ENCODE measurements at places on chromosomes 1 and 21. TPM values are rescaled to one million over a fixed set of nuclear protein-coding genes. Genes with fewer than 3 reads are reported as not detected.

The KIF2C gene
- 2.6 TPM for total RNA-seq

The CD1D gene
- total RNA-seq: 1.8 TPM

The LRRC52 gene
- total RNA-seq: not detected

The SLC5A9 gene
- 0.16 TPM for total RNA-seq

The MCOLN3 gene
- total RNA-seq: 2.9 TPM

The ILDR2 gene
- not detected for total RNA-seq

The ADORA1 gene
- 14.5 TPM for total RNA-seq

The CAPN8 gene
- total RNA-seq: 0.32 TPM

DNA sequence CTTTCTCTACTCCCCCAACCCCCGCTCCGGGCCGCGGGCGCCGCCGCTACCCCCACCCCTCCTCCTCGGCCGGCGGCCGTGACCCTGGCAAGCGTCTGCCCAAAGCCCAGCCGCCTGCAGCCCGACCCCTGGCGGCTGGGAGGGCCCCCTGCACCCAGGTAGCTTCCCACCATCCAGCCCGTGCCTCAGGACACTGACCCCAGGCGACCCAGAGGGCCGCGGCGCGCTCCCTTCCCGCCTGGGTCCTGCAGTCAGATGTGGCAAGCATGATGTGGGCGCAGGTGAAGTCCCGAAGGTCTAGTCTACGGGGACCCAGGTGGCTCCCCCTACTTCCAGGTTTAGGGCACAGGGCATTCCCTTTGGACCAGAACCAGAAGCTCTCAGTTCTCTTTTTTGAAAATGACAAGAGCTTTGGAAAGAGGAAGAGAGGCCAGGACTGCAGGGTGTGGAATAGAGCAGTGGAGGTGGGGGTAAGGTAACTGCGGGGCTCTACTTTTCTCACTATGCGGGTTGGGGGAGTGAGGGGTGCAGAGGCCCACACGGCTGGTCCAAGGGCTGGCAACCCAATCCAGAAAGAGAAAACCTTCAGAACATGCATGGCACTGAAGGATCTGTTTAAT is at the start of gene DENND4B:
Gene DENND4B, minus strand, starts transcription at position 97 of the 620 bp plus-strand sequence. CDS start 2,344 bp downstream, outside the sequence.
- peak; percentile 73 for DNase-seq
- H3K4me3 ChIP-seq: peak within 1 kb of the TSS; percentile 94
- peak within 1 kb of the TSS; percentile 98 for H3K27ac ChIP-seq

- DNase-seq: no peak
- no peaks in the 10 kb centered on the region for H3K27me3 ChIP-seq
- no peak overlapping the region for H3K4me3 ChIP-seq
- no peaks in the 10 kb centered on the region for H3K36me3 ChIP-seq
- no peak overlapping the region for H3K27ac ChIP-seq
Observed at GRCh38 chr1:245133995-245134715, 20.6 kb upstream of the KIF26B start.

DNA sequence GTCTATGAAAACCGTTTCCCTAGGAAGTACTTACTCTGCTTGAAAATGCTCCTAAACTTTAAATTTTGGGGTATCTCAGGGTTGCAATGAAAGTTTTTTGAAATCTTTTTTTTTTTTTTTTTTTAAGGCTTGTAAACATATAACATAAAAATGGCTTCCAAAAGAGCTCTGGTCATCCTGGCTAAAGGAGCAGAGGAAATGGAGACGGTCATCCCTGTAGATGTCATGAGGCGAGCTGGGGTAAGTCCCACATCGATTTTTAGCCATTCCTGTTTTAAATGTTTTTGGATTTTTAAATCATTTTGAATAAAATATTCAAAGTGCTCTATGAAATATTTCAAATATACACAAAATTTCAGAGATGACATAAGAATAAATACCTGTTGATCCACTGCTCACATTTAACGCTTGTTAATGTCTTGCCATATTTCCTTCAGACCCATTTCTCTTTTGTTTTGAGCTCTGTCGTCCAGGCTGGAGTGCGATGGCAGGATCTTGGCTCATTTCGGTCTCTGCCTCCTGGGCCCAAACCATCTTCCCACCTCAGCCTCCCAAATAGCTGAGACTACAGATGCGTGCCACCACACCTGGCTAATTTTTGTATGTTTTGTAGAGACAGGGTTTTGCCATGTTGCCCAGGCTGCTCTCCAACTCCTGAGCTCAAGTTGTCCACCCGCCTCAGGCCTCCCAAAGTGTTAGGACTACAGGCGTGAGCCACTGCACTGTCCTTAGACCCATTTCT is 1.3 kb downstream of the PARK7 start:
- no peaks in the 10 kb centered on the region for H3K4me1 ChIP-seq
- H3K4me3 ChIP-seq: peak overlapping the region; percentile 83
- no peaks in the 10 kb centered on the region for H3K36me3 ChIP-seq
- no peak for DNase-seq
- H3K27me3 ChIP-seq: no peaks in the 10 kb centered on the region

DNA sequence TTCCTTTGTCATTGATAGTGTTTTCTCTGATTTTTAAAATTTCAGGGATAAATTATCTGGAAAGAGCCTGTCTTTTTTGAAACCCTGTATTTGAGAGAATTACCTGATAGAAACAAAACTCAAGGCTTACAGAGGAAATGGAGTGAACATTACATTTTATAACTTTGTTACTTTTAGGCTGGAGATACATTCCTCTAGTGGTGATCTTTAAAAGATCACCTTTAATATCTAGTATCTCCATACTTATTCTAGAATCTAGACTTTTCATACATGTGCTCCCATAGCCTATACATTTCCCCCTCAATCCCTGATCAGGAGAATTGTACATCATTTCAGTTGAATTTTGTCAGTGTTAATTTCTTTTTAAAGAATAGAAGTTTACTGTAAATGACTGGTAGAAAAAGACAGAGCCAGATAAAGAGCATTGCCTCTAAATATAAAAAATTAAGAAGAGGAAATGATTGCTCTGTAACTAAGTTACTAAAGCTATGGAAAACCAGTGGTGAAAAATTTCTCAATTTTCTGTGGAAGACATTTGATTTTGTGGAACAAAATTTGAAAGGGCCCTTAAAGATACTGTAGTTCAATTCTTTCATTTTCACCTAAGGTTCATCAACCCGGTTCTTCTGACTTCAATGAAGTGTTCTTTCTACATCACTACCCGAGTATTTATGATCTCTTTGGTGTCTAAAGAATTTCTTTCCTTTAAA is 33.7 kb downstream of the RASAL2 start:
- H3K4me3 ChIP-seq: no peak overlapping the region
- peak overlapping the region; percentile 30 for H3K27ac ChIP-seq
- H3K4me1 ChIP-seq: no peaks in the 10 kb centered on the region
- no peaks in the 10 kb centered on the region for H3K27me3 ChIP-seq
- no peaks in the 10 kb centered on the region for H3K36me3 ChIP-seq
- DNase-seq: no peak

DNA sequence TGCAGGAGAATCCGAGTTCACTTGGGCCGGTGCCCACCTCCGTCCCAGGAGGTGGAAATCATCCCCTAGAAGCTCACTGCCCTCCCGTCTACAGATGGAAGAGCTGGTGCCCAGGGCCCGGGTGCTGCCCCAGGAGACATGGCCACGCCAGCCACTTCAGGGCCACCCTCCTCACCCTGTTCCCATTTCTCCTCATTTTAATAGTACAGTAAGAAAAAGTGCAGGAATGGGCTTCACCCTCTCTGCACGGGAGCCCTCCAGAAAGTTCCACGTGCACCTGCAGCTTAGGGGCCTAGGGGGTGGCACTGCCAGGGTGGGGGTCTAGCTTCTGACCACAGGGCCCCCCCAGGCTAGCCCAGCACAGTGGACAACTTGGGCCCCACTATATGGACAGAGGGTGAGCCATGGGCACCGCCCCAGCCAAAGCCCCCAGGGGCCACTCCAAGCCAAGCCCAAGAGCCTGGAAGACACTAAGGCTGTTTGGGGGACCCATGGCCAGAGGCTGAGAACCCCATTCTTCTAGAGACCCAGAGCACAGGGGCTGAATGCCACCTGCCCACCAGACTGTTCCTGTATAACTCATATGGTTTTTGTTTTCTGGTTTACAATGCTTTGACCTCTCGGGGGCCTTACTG is 3.4 kb upstream of the FTCD start:
- no peaks in the 10 kb centered on the region for H3K36me3 ChIP-seq
- no peak overlapping the region for H3K4me3 ChIP-seq
- DNase-seq: no peak
- H3K4me1 ChIP-seq: no peaks in the 10 kb centered on the region
- H3K27me3 ChIP-seq: no peaks in the 10 kb centered on the region

- peak overlapping the region; percentile 95 for H3K27ac ChIP-seq
- no peaks in the 10 kb centered on the region for H3K36me3 ChIP-seq
- no peaks in the 10 kb centered on the region for H3K4me1 ChIP-seq
Observed at GRCh38 chr1:40860706-40861223, 1.4 kb downstream of the CITED4 start.

DNA sequence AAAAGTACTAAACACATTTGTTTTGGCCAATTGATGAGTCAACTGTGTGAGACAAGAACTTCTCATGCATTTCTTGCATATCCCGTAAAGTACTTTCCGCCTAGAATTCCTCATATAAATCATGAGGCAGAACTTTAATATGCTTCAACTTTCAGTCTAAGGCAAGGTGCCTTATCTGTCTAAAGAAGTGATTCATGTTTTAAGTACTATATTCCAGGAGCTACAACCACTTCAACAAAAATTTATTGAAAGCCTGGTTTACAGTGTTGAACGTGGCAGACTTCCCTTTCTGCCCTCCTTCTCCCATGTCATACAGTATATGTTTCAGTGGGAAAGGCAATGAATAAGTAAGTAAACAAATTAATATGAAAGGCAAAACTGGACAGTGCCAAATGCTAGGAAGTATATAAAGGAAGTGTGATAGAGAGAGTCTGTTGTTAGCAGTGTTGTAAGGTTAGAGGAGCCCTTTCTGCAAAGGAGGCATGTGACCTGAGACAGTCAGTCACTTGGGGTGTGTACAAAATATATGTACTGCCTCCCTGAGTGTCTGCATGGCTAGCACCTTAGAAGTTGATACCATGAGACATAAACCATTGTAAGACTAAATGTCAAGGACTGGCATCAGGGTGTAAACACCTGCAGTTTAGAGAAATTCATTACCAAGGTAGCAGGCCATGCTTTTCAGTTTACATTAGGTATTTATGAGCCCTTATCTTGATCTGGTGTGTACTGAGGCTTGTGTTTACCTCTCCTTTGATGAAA is 362.2 kb downstream of the SRGAP2C start:
- no peak overlapping the region for H3K27ac ChIP-seq
- no peak overlapping the region for H3K4me3 ChIP-seq
- DNase-seq: no peak
- H3K4me1 ChIP-seq: no peaks in the 10 kb centered on the region
- no peaks in the 10 kb centered on the region for H3K27me3 ChIP-seq

- H3K4me3 ChIP-seq: no peak overlapping the region
- no peak overlapping the region for H3K27ac ChIP-seq
- no peaks in the 10 kb centered on the region for H3K27me3 ChIP-seq
- DNase-seq: no peak
Observed at GRCh38 chr1:186605762-186606350, 74.4 kb downstream of the PTGS2 start.

DNA sequence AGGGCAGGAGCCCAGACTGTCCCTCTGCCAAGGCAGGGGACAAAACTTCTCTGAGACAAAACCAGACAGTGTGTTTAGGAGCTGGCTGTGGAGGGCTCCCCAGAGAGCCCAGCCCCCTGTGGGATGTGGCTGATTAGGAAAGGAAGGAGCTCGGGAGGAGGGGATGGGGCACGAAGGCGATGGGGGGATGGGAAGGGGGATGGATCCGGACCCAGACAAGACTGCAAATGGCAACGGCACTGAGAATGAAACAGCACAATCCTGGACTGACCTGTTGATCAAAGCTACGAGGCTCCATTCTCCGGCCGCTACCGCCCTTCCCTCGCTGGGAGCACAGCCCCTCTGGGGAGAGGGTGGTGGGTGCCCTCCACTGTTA is 33.1 kb downstream of the FOXO6 start:
- H3K4me3 ChIP-seq: no peak overlapping the region
- no peak for DNase-seq
- H3K27me3 ChIP-seq: no peaks in the 10 kb centered on the region

- H3K27ac ChIP-seq: no peak overlapping the region
- no peak overlapping the region for H3K4me3 ChIP-seq
- no peaks in the 10 kb centered on the region for H3K27me3 ChIP-seq
- DNase-seq: no peak
Observed at GRCh38 chr1:101496109-101496508, 259.3 kb downstream of the S1PR1 start.

DNA sequence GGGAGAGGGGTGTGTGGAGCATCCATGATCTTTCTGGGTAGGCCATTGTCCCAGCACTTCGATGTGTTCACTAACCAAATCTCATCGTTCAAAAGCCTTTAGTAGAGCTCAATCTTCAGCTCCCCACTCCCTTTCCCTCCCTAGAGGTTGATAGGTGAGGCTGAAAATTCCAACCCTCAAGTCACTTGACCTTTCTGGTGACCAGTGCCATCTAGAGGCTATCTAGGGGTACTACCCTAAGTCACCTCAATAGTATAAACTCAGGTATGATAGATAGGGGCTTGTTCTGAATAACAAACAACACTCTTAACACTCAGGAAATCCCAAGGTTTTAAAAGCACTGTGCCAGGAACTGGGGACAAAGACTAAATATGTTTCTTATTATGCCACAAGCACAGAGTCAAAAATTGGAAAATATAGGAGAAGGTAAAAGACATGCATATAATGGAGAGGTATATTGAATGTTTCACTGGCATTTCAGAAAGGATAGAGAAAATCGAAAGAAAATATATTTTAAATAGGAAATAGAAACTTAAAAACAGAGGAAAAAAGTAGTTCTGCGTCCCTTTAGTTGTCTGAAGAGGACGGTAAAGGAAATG is 42.9 kb upstream of the CD53 start:
- no peaks in the 10 kb centered on the region for H3K36me3 ChIP-seq
- no peaks in the 10 kb centered on the region for H3K4me1 ChIP-seq
- no peaks in the 10 kb centered on the region for H3K27me3 ChIP-seq
- H3K27ac ChIP-seq: no peak overlapping the region
- H3K4me3 ChIP-seq: no peak overlapping the region

GRCh38 chr1:145978471-145978853 is 14.0 kb downstream of the POLR3GL start:
- H3K27ac ChIP-seq: peak overlapping the region; percentile 95
- H3K27me3 ChIP-seq: no peaks in the 10 kb centered on the region
- no peak for DNase-seq
- no peaks in the 10 kb centered on the region for H3K36me3 ChIP-seq
- H3K4me1 ChIP-seq: peaks cover 17% of the 10 kb centered on the region
- peak overlapping the region; percentile 14 for H3K4me3 ChIP-seq

GRCh38 chr1:219659684-219660083 is 46.8 kb upstream of the ZC3H11B start:
- no peaks in the 10 kb centered on the region for H3K4me1 ChIP-seq
- H3K36me3 ChIP-seq: no peaks in the 10 kb centered on the region
- H3K4me3 ChIP-seq: no peak overlapping the region
- no peak overlapping the region for H3K27ac ChIP-seq
- no peaks in the 10 kb centered on the region for H3K27me3 ChIP-seq

GRCh38 chr1:43970502-43970901 is 692 bp downstream of the DPH2 start:
- no peak overlapping the region for H3K27ac ChIP-seq
- no peaks in the 10 kb centered on the region for H3K27me3 ChIP-seq
- H3K36me3 ChIP-seq: no peaks in the 10 kb centered on the region
